ENCODE measurements at places on chromosomes 11 and 22.

DNA sequence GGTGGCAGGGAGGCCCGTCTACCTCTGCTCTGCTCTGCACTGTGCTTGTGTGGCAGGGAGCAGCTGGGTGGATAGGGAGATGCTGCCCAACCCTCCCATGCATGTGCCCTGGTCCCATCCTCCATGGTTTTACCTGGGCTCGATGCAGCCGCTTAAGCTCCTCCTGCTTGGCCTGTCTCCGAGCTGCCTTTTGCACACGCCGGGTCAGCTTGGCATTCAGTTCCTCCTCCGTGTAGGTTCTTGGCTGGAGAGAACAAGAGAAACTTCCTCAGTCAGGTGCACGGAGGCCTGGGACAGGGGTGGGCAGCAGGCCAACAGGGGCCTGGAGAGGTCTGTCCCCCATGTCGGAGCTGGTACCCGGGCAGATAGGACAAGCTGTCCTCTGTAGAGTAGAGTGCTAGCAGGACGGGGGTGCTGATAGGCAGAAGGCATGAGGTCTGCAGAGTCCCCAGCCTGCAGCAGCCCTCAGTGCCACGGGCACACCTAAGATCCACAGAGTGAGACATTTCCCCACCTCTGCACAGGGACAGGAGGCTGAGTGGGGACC lies 36.4 kb upstream of the BID start:
- no peak for DNase-seq

DNA sequence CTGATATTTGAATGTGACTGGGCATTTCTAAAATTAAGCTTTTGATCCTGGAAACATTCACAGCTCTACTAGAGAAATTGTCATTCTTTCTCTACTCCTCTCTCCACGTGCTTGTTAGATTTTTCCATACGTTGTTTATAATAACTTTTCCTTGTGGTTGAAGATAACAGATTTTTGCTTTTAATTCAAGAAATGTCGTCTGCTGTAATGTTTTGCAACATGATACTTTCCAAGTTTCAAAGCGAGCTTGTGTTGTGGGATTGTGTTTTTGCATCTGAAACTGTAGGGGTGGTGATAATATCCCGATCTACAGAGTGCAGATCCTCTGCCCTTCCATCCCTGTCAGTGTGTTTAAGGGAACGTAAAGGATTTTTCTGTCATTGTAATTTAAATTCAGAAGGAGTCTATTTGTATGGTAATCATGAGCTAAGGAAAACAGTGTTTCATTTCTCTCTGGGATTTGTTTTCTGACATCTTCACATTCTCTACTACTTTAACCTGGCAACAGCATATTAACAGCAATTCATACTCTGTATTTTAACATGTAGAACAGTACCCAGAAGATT lies 321.4 kb downstream of the FAT3 start:
- no peak for DNase-seq

- DNase-seq: no peak
These were observed 838 bp downstream of the BCL9L start for GRCh38 chr11:118924591-118925585.

DNA sequence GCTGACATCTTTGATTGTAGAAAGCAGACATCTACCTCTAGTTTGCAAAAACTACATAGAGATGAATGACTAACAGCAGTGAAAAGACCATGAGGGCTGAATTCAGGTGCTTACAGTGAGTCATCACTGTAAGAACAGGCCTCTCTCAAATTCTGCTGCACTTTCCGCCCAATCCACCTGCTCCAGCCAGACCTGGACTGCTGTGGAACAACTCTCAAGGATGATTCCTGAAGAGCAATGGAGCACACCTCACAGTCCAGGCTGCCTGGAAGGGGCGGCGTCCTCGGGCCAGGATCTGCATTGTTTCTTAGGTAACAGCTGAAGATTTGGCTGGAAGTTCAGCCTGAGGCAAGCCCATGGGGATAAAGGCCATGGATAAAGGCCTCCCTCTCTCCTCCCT lies 15.1 kb downstream of the APOL2 start:
- no peak for DNase-seq

- no peak for DNase-seq
These were observed 107.3 kb downstream of the BRD1 start for GRCh38 chr22:49720279-49720959.

GRCh38 chr11:128628686-128629085 lies 41.3 kb upstream of the ETS1 start:
- DNase-seq: no peak

DNA sequence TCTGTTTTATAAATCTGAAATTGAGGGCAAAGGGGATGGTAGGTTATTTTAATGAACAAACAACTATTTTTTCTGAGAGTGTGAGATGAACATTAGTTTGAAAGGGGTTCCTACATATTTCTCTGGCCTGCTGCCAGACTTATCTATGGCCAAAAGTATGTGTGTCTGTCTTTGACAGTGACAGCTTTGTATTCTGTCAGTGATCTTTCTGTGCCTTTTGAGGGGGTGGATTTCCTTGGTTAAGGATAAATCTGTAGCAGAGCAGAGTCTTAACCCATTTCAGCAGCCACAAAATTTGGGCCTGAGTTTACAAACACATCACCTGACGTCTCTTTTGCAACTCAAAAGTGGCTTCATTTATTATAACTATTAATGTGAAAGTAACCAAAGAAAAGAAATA lies 30.9 kb downstream of the ZFTA start:
- DNase-seq: no peak

DNA sequence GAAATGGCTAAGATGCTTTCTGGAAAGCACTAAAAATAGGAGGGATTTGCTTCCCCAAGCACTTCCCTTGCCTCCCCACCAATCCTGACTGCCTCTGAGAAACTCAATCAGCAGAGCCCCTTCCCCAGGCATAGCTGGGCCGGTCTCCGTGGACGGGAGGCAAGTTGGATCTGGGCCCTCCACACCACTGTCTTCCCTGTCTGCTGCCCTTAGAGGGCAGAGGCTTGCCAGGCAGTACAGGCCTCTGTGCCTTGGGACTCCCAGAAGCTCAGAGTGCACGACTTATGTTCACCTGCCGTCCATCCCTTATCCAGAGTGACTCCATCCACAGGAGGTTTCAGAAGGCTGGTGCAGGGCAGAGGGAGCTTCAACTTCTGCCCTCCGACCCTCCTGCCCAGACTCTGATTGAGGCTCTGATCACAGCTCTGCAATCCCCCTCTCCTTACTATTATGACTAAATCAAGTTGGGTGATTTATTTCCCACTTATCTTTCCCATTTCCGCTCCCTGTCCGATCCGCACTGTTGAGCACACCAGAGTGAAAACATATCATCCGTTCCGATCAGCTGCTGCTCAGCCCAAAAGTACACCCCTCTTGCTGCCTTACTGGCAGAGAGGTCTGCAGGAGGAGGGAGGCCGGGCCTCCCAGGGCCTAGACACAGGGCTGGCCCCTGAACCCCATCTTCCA lies 71.8 kb downstream of the DSCAML1 start:
- no peak for DNase-seq

Data from AG08395 (cell line).